ENCODE measurements at places on chromosomes 5 and 9.

- DNase-seq, result no peak
Observed at GRCh38 chr5:105684799-105685198, 1985.9 kb downstream of the EFNA5 start.

GRCh38 chr9:94861589-94862272, 135.2 kb downstream of the AOPEP start:
- DNase-seq, result no peak

DNA sequence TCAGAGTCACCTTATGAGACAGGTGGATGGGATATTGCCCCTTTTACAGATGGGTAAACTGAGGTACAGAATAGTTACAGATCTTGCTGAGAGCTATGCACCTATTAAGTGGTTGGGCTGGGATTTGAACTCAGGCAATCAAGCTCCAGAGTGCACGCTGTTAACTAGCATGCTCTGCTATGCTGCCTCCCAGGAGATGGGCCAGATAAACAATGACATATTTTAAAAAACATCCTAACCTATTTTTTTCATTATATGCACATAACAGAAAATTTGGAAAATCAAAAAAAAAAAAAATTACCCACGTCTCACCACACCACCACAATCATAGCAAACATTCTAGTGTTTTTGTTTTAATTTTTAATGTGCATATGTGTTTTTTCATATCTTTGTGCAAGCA, 123.4 kb upstream of the STC2 start:
- DNase-seq, result no peak

- DNase-seq, result no peak
Observed at GRCh38 chr9:116008278-116008677, 145.3 kb upstream of the PAPPA start.

- no peak for DNase-seq
Observed at GRCh38 chr9:134028076-134028475, 2.8 kb downstream of the BRD3OS start.

DNA sequence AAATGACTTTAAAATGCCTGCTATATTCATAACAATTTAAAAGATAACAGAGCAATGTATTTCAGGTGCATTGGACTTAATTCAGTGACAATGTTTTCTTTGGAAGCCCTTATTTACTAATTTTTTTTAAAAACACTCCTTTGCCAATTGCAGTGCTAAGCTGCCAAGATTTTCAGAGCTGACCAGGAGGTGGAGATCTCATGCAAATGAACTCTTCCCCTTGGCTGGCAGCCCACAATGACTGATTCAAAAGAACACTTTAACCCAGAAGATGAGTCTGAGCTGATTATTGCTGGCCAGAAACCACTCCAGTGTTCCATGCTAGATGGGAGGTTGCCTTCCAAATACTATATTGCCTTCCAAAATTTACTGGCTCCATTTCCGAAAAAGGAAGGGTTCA, 128.3 kb upstream of the CCNH start:
- no peak for DNase-seq

- no peak for DNase-seq
Observed at GRCh38 chr9:42388846-42389245, 205.4 kb downstream of the SPATA31A6 start.

- DNase-seq, result no peak
Observed at GRCh38 chr5:172648755-172649154, 7.7 kb downstream of the NEURL1B start.

Data from stimulated activated CD8-positive, alpha-beta memory T cell treated with anti-CD3 and anti-CD28 coated beads, Interleukin-4, amount 100 ng/mL, for 48 hours (primary cell).